Endothelial cell (in vitro differentiated cells): ENCODE measurements at places on chromosomes 5 and 9. TPM values are rescaled to one million over a fixed set of nuclear protein-coding genes. Genes with fewer than 3 reads are reported as not detected.

- DNase-seq = no peak
These were observed 109.0 kb upstream of the ATP10B start for GRCh38 chr5:160961038-160961437.

DNA sequence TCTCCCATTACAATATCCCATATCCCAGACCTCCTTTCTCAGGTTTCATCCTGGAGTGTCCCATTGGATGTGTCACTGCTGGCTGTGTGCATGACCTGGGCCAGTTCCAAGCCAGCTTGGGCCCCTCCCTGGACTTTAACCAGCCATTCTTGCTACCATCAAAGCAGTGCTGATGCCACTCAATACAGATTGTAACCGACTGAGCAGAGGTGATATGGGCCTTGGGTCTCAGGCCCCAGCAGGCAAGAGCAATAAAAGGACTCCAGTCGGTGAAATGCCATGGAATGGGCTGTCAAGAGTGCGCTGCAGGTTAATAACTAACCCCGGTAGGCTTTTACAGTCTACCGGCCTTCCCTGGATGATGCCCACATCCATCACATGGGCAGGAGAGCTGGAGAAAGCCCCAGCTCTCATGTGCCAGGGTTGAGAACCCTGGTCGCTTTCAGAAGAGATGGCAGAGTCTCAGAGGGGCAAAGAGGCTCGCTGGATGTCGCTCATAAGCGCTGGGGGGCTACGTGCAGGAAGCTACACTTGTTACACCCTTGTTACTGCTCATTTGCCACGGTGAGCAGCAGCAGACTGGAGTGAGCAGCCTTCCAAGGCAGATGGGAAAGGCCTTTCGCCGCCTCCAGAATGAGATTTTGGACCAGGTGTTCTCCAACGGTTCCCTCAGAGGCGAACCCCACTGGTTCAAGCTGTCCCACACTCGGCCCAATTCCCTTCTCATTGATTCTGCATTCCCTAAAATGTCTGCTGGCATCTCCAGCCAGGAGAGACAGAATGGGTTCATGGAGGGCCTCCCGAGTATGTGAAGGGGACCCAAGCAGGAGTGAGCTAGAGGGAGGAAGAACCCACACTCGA, 13.2 kb downstream of the EPB41L4B start:
- no peak for DNase-seq

GRCh38 chr5:187617-188451, 3.5 kb upstream of the LRRC14B start:
- no peak for DNase-seq

TMEM232 gene
- total RNA-seq = 3.1 TPM

C9orf50 gene
- not detected for total RNA-seq

ZNF483 gene
- total RNA-seq = 24.0 TPM

DNA sequence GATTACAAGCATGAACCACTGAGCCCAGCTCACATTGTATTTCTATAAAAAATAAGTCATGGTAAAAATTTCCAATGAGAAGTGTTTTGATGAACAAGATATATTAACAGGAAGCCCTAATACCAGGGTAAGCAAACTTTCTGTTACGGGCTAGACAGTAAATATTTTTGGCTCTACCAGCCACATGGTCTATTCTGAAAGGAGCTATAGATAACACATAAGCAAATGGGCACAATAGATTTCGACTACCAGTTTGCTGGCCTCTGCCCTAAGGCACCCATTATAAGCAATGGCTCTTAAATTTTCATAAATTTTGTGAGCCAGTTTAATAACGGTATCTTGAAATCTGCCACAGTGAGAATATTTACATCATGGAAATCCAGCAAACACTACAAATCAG, 8.1 kb downstream of the UBQLN1 start:
- no peak for DNase-seq
